ENCODE measurements at places on chromosomes 1 and 21. TPM values are rescaled to one million over a fixed set of nuclear protein-coding genes. Genes with fewer than 3 reads are reported as not detected.

RASSF5 gene
- 1.6 TPM for polyA plus RNA-seq

DNA sequence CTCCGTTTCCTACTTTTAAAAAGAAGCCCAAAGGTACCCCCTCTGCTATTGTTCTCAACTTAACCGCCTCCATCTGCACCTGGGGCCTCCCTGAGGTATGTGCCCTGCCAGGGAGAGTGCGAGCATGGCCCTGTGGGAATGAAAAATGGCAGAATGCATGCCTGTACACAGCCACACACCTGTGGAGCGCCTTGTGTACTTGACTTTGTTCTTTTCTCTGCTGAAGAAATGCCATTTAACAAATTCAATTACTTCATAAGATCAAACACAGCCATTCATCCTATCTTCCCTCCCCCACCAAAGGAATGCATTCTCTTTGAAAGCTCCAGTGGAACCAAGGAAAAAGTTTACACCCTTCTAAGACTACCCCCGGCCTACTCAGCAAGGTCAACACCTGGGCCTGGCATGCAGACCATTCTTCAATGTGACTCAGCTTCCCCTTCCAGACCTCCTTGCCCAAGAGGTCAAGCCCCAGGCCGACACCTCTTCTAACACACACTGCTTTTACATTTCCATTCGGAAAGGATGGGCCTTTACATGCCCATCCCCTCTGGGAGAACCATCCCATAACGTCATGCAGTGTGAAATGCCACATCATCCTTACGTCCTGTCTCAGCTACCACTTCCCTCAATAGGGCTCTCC is 123.7 kb downstream of the SMYD2 start:
- H3K27me3 ChIP-seq: no peaks in the 10 kb centered on the region
- no peaks in the 10 kb centered on the region for H3K36me3 ChIP-seq
- H3K27ac ChIP-seq: no peak overlapping the region
- H3K4me1 ChIP-seq: no peaks in the 10 kb centered on the region
- H3K4me3 ChIP-seq: no peak overlapping the region

- H3K36me3 ChIP-seq: no peaks in the 10 kb centered on the region
- H3K4me1 ChIP-seq: no peaks in the 10 kb centered on the region
- no peaks in the 10 kb centered on the region for H3K27me3 ChIP-seq
- no peak overlapping the region for H3K4me3 ChIP-seq
These were observed 588.1 kb downstream of the KIF26B start for GRCh38 chr1:245742896-245743295.

GRCh38 chr1:163523375-163524029 is 201.7 kb downstream of the NUF2 start:
- no peak overlapping the region for H3K27ac ChIP-seq
- H3K4me3 ChIP-seq: no peak overlapping the region
- no peak for DNase-seq
- no peaks in the 10 kb centered on the region for H3K27me3 ChIP-seq

- H3K27ac ChIP-seq: no peak overlapping the region
- DNase-seq: no peak
- no peak overlapping the region for H3K4me3 ChIP-seq
- no peaks in the 10 kb centered on the region for H3K27me3 ChIP-seq
These were observed 45.0 kb downstream of the KCNJ6 start for GRCh38 chr21:37871121-37871862.

- H3K4me3 ChIP-seq: no peak overlapping the region
- H3K36me3 ChIP-seq: no peaks in the 10 kb centered on the region
- peaks cover 5% of the 10 kb centered on the region for H3K4me1 ChIP-seq
- H3K27ac ChIP-seq: no peak overlapping the region
- DNase-seq: no peak
These were observed 7.1 kb upstream of the PTTG1IP start for GRCh38 chr21:44880405-44881197.

DNA sequence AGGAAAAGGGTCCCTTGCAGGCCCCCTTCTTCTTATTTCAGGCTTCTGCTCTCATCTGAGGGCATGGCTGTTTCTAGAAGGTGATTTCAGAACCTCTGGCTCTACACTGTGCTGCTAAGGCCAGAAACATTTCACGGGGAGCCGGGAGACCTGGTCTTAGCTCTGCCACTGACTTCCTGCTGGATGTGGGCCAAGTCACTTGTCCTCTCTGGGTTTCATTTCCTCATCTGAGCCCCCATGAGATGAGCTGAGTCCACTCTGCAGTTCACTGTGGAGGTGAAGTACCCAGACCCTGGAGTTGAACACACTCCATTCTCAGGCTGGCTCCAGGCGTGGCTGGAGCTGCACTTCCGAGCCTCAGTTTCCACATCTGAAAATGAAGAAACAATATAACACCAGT is 2.1 kb downstream of the PADI1 start:
- no peaks in the 10 kb centered on the region for H3K4me1 ChIP-seq
- no peak overlapping the region for H3K27ac ChIP-seq
- H3K27me3 ChIP-seq: no peaks in the 10 kb centered on the region
- H3K4me3 ChIP-seq: no peak overlapping the region

DNA sequence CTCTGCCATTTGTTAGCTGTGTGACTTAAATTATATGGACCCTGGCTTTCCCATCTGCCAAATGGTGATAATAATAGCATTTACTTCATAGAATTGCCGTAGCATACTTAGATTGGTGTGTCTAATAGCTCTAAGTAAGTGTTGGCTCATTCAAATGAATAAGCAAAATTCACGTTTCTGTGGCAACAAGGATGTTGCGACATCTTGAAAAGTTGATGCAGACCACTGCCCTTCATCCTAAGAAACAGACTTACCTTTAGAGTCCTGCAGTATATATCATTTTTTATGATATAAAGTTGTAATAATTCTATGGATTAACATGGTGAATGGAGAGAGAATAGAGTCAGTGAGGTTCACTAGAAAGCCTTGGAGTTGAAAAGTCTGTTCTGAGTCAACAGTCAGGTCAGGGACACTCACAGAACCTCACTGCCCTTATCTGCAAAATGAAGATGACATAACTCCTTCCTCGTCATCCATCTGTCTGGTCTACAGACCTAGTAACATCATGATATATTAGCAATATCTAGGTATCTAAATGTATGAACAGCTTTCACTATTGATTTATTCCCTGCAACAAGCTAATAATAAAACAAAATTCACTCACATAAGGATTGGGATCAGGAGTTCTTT is 167.3 kb upstream of the C8B start:
- H3K36me3 ChIP-seq: peaks cover 2% of the 10 kb centered on the region
- no peaks in the 10 kb centered on the region for H3K4me1 ChIP-seq
- no peak for DNase-seq
- H3K4me3 ChIP-seq: no peak overlapping the region
- no peaks in the 10 kb centered on the region for H3K27me3 ChIP-seq

DNA sequence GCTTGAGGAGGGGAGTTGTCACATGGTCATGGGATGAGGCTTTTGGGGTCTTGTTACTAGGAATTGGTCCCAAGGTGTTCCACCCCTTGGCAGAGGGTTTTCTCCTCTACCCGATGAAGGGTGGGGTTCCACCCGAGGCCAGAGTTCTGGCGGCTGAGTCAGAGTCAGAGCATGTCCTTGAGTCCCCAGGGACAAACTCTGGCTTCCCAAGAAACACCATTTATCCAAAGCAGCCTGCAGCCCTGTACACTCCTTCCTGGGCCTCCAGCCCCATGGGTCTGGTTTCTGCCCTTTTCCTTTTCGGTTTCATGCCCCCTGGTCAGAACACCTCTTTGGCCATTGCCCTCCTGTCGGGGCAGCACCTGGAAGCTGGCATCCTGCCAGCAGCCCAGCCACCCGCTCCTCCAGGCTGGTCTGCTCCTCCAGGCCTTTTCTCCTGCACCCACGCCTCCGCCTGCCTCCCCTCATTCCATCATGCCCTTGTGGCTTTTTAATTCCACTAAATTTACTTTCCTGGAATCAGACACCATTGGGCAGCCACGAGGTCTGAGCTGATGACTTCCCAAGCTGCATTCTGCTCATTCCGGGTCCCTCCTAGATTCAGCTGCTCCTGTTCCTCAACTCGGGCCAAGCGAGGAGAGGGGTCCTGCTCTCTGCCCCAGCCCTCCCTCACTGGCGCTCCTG is 301.7 kb upstream of the VAMP3 start:
- no peaks in the 10 kb centered on the region for H3K36me3 ChIP-seq
- H3K4me1 ChIP-seq: no peaks in the 10 kb centered on the region
- H3K4me3 ChIP-seq: no peak overlapping the region
- no peak overlapping the region for H3K27ac ChIP-seq
- no peaks in the 10 kb centered on the region for H3K27me3 ChIP-seq
- DNase-seq: no peak

DNA sequence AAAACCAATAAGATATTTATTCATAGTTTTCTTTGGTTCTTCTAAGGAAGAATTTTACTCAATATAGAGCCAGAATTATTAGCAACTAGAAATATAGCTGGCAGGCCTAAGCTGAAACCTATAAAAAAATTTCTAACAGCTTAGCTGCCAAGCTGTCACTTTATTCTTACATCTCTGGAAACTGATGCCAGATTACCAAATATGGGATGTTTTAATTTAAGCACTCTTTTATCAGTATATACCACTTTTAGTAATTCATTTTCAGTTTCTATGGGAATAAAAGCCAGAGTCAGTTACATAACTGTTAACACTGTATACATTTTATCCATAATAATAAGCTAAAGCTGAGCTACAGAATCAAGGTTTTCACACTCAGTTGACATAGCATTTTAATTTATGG is 68.7 kb upstream of the MPC2 start:
- no peak overlapping the region for H3K4me3 ChIP-seq
- no peaks in the 10 kb centered on the region for H3K27me3 ChIP-seq
- no peak overlapping the region for H3K27ac ChIP-seq
- H3K4me1 ChIP-seq: no peaks in the 10 kb centered on the region
- DNase-seq: no peak
- no peaks in the 10 kb centered on the region for H3K36me3 ChIP-seq

DNA sequence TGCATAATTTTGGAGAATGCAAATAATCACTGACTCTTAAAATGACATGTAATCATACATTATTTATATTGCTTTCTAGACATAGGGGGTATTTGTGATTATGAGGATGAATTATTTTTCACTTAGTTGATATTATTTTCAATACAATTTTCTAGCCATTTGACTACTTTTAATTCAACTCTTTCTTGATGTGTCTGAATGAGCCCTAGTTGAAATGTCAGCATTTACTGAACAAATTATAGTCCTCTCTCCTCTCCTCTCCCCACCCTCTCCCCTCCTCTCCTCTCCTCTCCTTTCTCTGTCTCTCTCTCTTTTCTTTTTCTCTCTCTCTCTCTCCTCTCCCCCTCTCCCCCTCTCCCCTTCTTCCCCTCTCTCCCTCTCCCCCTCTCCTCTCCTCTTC is 194.6 kb downstream of the GPR52 start:
- H3K4me3 ChIP-seq: no peak overlapping the region
- no peaks in the 10 kb centered on the region for H3K27me3 ChIP-seq
- no peak for DNase-seq
- H3K27ac ChIP-seq: no peak overlapping the region
- peaks cover 2% of the 10 kb centered on the region for H3K36me3 ChIP-seq
- H3K4me1 ChIP-seq: no peaks in the 10 kb centered on the region

GRCh38 chr21:32962268-32962667 is 63.5 kb upstream of the OLIG2 start:
- H3K27me3 ChIP-seq: peaks cover 10% of the 10 kb centered on the region
- no peak for DNase-seq
- no peaks in the 10 kb centered on the region for H3K4me1 ChIP-seq
- no peak overlapping the region for H3K27ac ChIP-seq

GRCh38 chr1:236144446-236145150 is 2.3 kb downstream of the GPR137B start:
- no peak overlapping the region for H3K4me3 ChIP-seq
- no peak overlapping the region for H3K27ac ChIP-seq
- no peaks in the 10 kb centered on the region for H3K4me1 ChIP-seq
- DNase-seq: peak; percentile 36
- no peaks in the 10 kb centered on the region for H3K36me3 ChIP-seq

DNA sequence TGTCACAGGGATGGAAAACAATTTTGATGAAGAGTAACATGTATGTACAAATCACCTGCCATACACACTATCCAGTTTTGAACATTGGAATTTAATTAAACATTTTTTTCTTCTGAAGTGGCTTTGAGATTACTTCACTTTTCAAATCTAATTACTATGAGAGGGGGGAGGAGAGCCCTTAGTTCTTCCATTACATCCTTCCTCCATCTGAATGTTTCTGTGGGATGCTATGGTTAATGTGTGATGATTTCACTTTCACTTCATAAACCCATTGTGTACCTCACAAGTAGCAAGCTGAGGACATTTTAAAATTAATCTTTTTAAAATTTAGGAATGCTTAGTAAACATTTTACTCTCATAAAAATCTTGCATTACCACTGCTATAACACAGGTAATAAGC is 156.9 kb downstream of the RUNX1 start:
- no peaks in the 10 kb centered on the region for H3K4me1 ChIP-seq
- H3K27me3 ChIP-seq: peaks cover 32% of the 10 kb centered on the region
- H3K4me3 ChIP-seq: no peak overlapping the region
- H3K27ac ChIP-seq: no peak overlapping the region
- DNase-seq: peak; percentile 14
- H3K36me3 ChIP-seq: no peaks in the 10 kb centered on the region

Measured in small intestine (tissue), 16 donors.